ENCODE measurements at places on chromosomes 1 and 21.

DNA sequence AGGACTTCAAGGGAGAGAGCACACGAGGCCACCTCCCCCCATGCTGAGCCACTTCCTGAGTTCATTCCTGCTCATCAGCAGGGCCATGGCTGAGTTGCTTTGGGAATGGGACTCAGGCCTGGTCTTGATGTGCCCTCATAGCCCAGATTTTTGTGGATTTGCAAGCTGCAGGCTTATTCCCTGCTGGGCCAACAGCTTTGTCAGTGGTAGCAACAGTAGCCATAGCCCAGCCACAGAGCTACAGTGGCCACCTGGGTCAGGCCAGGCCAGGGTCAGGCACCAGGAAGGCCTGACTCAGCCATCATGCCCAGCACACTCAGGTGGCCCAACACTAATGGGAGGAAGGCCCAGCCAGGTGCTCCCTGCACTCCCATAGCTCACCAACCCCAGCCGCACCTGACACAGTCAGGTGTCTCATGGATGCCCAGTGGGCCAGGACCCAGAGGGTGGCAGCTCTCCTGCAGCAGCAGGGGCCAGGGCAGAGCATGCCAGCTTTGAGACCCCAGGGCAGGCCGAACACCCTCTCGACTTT lies 33.5 kb downstream of the EPHA2 start:
- no peak overlapping the region for H3K4me3 ChIP-seq
- H3K36me3 ChIP-seq: peaks cover 11% of the 10 kb centered on the region
- H3K27me3 ChIP-seq: no peaks in the 10 kb centered on the region
- H3K4me1 ChIP-seq: peaks cover 44% of the 10 kb centered on the region
- no peak for DNase-seq

- H3K27me3 ChIP-seq: no peaks in the 10 kb centered on the region
- H3K4me1 ChIP-seq: peaks cover 33% of the 10 kb centered on the region
- H3K4me3 ChIP-seq: no peak overlapping the region
- no peak overlapping the region for H3K27ac ChIP-seq
- H3K36me3 ChIP-seq: peaks cover 24% of the 10 kb centered on the region
These were observed 14.0 kb downstream of the RAB4A start for GRCh38 chr1:229284887-229285286.

DNA sequence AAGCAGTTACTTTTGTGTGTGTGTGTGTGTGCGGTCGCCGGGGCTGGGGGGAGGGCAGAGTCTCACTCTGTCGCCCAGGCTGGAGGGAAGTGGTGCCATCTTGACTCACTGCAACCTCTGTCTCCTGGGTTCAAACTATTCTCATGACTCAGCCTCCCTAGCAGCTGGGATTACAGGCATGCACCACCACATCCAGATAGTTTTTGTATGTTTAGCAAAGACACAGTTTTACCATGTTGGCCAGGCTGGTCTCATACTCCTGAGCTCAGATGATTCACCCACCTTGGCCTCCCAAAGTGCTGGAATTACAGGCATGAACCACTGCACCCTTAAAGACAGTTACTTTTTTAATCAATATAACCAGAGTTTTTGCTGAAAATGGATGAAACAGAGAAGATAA lies 207.0 kb downstream of the PTPRC start:
- H3K27me3 ChIP-seq: no peaks in the 10 kb centered on the region
- H3K4me1 ChIP-seq: peaks cover 18% of the 10 kb centered on the region
- H3K27ac ChIP-seq: no peak overlapping the region
- no peak overlapping the region for H3K4me3 ChIP-seq
- no peak for DNase-seq

- no peaks in the 10 kb centered on the region for H3K36me3 ChIP-seq
- H3K27ac ChIP-seq: no peak overlapping the region
- DNase-seq: no peak
- peaks cover 22% of the 10 kb centered on the region for H3K27me3 ChIP-seq
These were observed 664 bp upstream of the ADORA3 start for GRCh38 chr1:111504097-111504496.

DNA sequence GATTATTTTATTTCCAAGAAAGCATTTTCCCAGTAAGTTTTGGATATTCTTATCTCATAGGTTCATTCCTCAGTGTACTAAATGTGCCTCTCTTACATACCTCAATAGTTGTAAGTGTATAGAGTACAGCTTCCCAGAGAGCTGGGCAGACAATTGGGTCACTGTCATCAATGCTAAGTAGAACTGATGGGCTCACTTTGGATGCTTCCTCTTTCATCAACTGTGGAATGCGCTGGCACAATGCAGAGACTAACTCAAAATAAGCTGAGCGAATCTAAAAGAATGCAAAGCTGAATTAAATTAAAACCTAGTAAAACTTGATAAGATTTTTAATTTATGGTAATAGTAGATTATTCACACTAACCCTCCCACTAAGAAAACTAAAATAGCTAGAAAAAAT lies 21.5 kb downstream of the LTN1 start:
- H3K27ac ChIP-seq: no peak overlapping the region
- H3K36me3 ChIP-seq: peaks cover 28% of the 10 kb centered on the region
- no peak overlapping the region for H3K4me3 ChIP-seq

DNA sequence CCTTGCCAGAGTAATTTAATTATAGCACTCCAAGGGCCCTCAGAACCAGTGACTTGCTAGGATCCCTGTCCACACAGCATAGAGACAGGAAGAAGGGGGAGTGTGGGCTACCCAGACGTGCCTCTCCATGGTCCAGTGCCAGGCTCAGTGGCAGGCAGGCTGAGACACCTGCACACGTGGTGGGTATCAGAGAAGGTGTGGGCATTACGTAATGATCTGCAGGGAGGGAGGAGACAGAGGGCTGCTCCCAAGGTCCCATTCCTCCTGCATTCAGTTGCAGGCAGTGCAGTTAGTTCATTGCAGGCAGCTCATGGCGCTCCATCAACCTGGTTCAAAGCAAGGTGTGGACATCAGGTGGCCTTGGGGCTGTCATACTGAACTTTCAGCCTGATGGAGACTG lies 49.9 kb downstream of the C8B start:
- no peak for DNase-seq
- H3K4me3 ChIP-seq: no peak overlapping the region
- peaks cover 8% of the 10 kb centered on the region for H3K4me1 ChIP-seq

GRCh38 chr1:28865997-28866650 lies 48.2 kb upstream of the EPB41 start:
- peaks cover 7% of the 10 kb centered on the region for H3K27me3 ChIP-seq
- H3K4me1 ChIP-seq: peaks cover 5% of the 10 kb centered on the region
- H3K36me3 ChIP-seq: no peaks in the 10 kb centered on the region
- DNase-seq: no peak
- no peak overlapping the region for H3K27ac ChIP-seq

Measured in type B pancreatic cell (in vitro differentiated cells).